ENCODE measurements at places on chromosomes 6 and 20.

DNA sequence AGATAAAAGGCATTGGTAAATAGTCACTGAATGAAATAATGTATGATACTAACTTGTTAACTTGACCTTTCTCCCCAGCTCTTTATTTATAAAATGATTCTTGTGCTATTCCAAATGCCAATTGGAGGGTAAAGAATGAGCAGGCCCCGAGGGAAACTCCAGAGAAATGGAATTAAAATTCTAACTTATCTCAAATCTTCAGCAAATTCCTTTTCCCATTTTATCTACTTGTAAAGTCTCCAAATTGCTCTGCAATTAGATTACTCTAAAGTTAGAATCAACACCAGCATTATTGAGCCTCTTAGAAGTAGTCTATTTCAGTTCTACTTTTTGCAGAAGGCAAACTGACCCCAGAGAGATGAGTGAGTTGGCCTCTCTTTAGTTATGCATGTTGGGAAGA, 165.9 kb upstream of the PREP start:
- no peak for DNase-seq

GRCh38 chr20:40717343-40717865, 28.4 kb upstream of the MAFB start:
- DNase-seq = no peak

DNA sequence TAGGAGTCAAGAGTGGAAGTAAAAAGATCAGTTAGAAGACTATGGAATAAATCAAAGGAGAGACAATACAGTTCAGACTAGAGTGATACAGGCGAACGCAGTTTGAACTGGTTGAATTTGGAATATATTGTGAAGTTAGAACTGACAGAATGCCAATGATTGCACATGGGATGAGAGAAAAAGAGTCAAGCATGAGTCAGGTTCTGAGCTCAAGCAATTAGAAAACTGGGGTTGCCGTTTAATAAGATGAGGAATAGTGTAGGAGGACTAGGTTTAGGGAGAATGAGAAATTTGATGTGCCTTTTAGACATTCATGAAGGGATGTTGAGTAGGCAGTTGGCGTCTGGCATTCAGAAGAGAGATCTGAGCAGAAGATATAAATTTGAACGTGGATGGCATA, 8.0 kb downstream of the RNF217 start:
- no peak for DNase-seq

GRCh38 chr6:8200255-8200654, 97.9 kb upstream of the EEF1E1 start:
- DNase-seq = no peak

DNA sequence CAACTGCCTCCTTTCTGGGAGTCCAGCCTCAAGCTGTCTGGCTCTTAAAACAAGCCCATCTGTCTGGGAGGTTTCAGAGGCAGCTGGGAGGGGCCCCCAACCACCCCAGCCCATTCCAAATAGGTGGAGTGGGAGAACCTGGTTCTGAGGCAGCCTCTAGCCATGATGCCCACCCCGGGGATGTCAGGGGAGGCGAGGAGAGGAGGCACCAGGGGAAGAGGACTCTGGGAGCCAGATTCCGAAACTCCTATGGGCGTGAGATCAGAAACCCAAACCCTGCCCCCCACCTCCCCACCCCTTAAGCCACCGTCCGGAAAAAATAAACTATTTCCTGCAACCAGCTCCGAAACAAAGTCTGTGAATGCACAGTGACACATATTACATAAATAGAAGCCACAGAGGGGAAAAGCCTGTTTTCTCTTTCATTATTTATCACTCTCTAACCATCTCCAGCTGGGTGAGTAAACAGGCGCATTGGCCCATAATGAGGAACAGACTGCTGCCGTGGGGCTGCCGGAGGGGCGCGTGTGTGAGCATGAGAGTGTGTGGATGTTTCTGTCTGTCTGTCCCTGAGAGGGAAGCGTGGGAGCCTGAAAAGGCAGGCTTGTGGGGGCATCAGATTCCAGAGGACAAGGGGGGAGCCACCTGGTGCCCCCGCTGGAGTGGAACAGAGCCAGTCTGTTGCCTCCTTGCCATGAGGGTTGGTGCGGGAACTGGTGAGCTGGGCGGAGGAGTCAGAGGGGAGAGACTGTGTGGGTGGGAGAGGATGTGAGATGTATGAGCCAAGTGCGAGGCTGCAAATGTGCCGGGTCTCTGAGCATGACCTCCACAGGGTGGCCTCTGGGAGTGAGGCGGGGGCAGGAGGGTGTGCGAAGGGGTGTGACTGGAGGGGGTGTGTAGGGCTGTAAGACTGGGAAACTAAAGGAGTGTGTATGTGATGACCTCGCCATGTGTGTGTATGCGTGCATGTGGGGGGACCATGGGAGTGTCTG, 14.3 kb upstream of the FOXP4 start:
- DNase-seq = no peak

DNA sequence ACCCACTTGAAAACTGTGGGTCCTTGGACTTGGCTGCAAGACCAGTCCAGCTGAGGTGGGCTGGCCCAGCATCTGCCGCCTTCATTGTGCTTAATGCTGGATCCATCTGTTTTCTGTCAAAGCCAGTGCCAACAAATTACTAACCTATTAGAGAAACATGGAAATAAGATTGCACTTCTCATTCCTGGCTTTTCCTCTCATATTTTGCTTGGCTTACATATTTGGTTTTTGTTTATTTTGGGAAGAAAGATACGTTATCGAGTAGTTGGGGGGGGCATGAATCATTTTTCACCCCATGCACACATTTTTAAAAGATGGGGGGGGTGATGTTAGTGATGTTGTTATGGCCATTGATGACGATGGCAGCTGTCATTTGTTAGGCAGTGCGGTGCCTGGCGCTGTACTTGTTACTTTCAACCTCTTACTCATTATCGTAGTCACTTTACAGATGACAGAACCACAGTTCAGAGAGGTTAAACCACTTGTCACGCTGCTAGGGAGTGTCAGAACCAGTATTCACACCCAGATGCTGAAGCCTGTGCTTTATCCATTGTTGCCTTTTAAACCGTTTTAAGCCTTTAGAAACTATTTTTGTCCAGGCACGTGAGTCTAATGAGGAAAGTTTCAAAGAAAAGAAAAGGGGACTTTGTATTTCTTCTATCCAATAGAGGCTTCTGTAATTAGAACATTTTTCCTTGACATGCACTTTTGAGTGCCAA, 180.0 kb downstream of the TMEM242 start:
- no peak for DNase-seq

GRCh38 chr20:46799781-46800408, 90.4 kb downstream of the SLC2A10 start:
- DNase-seq = no peak

DNA sequence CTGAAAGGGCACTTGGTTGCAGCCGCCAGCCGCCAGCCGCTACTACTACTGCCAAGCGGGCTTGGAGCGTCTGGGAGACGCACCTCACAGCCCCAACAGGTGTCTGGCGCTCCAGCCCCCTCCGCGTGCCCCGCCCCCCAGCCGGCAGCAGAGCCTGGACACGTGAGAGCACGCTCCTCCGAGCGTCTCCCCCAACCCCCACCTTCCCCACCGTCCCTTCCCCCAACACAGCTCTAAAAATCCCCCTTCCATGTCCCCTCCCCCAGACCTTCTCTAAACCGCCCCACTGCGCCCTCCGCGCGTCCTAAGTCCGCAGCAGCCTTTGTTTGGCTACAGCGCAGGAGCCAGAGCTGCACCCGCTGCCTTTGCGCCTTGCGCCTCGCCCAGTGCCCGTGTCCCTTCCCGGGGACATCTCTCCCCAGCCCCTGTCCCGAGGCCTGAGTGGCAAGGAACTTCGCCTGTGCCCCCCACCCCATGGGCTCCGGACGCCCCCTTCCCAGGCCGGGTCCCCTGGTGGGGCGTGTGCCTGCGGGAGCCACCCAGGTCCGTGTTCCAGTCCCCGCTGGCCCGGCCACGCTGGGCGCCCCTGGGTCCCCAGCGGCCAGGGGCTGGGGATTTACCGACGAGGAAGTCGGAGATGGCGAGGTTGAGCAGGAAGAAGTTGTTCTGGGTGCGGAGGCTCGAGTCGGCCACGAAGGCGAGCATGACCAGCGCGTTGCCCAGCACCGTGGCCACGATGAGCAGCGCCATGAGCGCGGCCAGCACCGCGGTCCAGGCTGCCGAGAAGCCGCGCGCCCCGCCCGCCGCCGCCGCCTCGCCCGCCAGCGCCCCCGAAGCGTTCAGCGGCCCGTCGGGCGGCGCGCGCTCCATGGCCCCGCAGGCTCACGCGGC, 732 bp downstream of the HRH3 start:
- DNase-seq = no peak

DNA sequence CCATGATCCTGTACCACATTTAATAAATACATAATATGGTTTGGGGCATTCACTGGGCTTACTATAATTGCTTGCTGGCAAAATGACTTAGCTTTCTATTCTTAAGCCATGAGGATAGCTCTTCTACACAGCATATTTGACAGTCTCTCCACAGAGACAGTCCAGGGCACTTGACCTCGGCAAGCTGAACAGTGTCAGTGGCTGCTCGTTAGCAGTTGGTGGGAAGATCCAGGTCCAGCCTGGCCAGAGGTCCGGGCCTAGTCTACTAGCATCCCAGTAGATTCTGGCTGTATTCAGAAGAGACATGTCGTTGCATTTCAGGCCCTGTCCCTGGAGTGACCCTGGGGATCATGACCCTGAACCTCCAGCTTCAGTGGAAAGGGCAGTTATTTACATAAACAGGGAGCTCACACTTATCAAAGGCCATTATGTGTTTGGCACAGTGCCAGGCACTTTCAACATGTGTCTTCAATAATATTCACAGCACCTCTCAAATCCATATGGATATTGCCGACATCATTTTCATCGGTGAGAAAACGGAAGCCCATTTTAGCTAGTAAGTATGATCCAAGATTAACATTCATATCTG, 139.0 kb downstream of the IMPG1 start:
- DNase-seq = no peak

DNA sequence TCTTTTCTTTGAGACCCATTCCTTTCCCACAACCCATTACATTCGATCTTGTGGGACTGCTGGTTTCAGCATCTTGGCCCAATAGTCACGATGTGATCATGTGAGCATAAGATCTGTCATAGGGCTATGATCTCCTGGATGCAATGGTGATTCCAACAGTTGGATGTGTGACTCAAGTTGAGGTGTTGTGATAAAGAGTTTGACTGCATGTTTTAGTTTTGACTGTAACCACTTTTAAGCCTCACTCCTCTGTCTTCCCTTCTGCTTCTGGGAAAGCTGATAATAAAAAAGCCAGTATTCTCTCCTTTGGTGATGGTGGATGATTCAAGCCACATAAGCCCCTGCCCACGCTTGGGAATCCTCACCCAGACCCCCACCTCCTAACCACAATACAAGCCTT, 117.0 kb upstream of the ASCC3 start:
- DNase-seq = no peak

GRCh38 chr6:8020083-8020482, 44.1 kb downstream of the BLOC1S5 start:
- DNase-seq = no peak

GRCh38 chr6:40282986-40283385, 304.2 kb downstream of the LRFN2 start:
- DNase-seq = no peak

DNA sequence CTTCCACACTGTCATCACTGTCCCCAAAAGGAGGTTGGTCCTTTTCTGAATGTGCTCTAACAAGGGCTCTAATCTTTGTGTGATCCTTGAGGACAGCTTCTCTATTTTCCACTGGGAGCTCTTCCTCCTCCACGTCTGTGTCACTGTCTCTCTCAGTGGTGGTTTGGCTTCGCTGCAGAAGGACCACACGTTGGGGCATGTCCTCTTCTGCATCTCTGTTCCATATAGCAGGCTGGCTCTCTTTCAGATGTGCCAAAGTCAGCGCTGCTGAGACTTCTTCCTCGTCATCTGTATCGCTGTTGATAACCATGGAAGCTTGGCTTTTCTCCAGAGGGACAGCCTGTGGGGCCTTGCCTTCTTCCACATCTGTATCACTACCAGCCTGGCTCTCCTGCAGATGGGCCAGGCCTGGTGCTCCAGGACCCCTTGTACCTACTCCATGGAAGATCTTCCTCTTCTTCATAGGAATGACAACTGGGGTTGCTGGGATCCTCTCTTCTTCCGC, 4.6 kb downstream of the MDC1 start:
- DNase-seq = no peak

GRCh38 chr20:46833360-46833759, 61.3 kb upstream of the EYA2 start:
- DNase-seq = no peak

- no peak for DNase-seq
Observed at GRCh38 chr20:5864873-5865587, 85.3 kb downstream of the TRMT6 start.

DNA sequence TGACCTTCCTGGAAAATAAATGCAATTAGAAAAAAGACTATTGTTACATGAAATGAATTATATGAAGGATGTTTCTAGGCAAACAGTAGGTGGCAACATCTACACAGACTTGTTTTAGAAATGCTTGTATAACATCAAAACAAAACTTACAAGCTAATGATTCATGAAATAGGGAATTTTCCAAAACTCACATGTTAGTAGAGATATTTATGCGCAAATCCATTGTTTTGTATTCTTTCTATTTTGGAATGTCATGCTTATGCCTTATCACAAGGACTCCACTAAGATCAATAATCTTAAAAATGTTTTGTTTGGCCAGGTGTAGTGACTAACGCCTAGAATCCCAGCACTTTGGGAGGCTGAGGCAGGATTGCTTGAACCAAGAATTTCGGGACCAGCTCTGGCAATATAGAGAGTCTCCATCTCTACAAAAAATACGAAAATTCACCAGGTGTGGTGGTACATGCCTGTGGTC, 32.3 kb upstream of the LGSN start:
- DNase-seq = no peak

DNA sequence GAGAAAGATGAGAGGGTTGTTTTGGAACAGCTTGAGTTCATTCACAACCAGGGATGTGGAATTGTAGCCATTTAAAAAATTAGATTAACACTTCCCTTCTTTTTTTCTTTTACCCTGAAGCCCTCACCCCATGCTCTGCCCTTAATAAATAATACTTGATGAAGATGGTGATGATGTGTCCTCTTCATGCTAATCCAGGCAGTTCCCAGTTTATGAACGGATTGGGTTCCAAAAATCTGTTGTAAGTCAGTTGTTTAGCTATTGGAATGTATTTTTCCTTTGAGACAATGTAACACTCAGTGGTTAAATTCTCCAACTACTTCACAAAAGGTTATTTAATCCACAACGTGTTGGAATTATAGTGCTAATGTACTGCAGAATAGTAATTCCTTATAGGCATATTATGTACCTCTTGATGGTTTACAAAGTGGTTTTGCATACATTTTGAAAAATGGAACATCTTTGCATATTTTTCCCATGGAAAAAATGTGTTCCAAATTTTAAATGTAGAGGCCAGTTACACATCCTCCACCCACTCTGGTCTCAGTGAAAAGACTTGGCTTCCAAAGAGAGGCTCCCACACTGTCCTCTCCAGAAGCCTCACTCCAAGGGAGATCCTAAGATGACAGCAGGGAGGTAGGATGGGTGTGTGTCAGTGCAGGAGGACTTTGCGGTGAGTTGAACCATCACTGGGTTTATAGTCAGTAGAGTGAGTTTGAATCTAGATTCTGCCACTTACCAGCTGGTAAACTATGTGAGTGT, 45.8 kb upstream of the CEP162 start:
- DNase-seq = no peak

DNA sequence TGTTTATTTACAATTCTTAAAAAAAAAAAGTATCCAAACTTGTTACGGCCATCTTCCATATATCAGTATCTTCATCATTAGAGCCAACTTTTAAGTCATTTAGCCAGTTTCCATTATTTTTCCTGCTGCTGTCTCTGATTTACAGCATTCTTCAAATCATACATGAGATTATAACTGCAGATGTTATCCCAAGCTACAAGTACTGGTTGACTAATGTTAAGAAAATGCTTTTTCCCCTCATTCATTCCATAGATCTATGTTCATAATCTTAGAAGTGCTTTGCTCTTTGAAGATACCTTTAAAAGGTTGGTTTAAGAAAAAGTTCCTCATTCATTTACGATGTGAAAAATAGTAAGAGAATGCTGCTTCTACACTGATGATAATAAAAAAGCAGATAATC, 158.7 kb downstream of the RNGTT start:
- DNase-seq = no peak
